ENCODE measurements at places on chromosomes 2 and 18. TPM values are rescaled to one million over a fixed set of nuclear protein-coding genes. Genes with fewer than 3 reads are reported as not detected.

DNA sequence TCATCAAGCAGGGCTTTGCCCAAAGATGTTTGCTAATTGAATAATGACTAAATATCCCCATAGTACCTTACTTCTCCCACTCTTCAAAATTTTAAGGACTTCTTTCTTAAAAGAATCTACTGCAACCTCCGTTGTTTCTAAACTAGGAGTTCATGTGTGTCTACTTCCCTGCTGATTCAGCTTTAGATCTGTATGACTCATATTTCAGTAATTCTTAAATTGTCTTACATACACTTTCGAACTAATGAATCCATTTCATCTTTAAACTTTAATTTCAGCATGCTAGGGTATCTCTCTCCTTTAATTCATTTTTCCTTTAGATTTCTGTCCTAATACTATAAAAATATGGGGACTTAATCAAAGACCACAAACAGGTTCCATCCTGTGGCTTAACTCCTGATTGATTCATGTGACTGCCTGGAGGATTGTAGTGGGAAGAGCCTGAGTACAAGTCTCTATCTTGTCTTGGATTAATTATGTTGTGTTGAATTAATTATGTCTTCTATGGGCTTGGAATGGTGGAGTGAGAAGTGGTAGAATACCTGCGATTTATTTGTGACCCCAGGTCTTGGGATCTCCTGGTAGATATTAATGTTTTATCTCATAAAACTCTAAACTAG lies 24.9 kb upstream of the COL5A2 start:
- no peaks in the 10 kb centered on the region for H3K36me3 ChIP-seq
- H3K4me3 ChIP-seq = no peak overlapping the region
- no peak for DNase-seq
- no peak overlapping the region for H3K27ac ChIP-seq
- H3K27me3 ChIP-seq = no peaks in the 10 kb centered on the region

DNA sequence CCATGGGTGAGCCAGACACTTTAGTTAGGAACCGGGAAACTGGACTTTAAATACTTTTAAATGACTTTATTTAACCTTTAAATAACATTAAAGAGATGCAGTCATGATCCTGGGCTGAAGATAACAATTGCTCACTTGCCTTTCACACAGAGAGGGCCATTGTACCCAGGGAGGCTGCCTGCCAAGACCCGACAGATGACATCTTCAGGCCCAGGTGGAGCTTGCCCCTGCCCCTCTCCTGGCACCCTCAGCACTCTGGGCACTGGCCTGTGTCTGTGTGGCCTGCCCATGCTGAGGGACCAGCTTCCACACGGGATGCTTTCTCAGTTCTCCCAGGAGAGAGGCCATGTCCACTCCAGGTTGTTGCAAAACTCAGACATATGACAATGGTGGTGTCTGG lies 216.4 kb upstream of the MYT1L start:
- H3K4me1 ChIP-seq = no peaks in the 10 kb centered on the region
- no peaks in the 10 kb centered on the region for H3K27me3 ChIP-seq
- H3K27ac ChIP-seq = no peak overlapping the region
- no peak for DNase-seq
- no peaks in the 10 kb centered on the region for H3K36me3 ChIP-seq
- no peak overlapping the region for H3K4me3 ChIP-seq

DNA sequence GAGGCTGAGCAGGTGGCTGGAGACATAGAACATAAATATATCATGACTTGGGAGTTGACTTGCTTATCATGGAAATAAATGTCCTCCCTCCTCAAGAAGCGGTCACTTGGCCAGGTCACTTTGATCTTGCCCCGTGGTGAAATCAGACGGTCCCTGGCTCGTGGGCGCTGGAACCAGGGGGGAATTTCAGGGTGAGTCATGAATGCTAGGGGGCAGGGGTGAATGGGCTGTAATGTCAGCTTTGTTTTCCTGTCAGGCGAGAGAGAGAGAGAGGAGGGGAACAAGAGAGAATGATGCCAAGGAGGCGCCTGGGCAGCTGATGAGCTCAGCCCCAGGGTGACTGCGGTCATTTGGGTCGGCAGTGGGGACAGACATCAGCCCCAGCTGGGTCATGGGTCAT lies 47.7 kb downstream of the RRM2 start:
- H3K27ac ChIP-seq = no peak overlapping the region
- no peak for DNase-seq
- H3K4me3 ChIP-seq = no peak overlapping the region
- no peaks in the 10 kb centered on the region for H3K4me1 ChIP-seq
- H3K27me3 ChIP-seq = no peaks in the 10 kb centered on the region
- H3K36me3 ChIP-seq = no peaks in the 10 kb centered on the region

GRCh38 chr2:155972916-155973315 lies 359.6 kb downstream of the NR4A2 start:
- no peak overlapping the region for H3K4me3 ChIP-seq
- no peaks in the 10 kb centered on the region for H3K27me3 ChIP-seq
- H3K36me3 ChIP-seq = no peaks in the 10 kb centered on the region
- no peaks in the 10 kb centered on the region for H3K4me1 ChIP-seq
- no peak overlapping the region for H3K27ac ChIP-seq

Gene GALNT13
- total RNA-seq = not detected

Gene CYP1B1
- 68.8 TPM for total RNA-seq

Measured in heart left ventricle (tissue), 16 donors.